ENCODE measurements at places on chromosomes 5 and 9. TPM values are rescaled to one million over a fixed set of nuclear protein-coding genes. Genes with fewer than 3 reads are reported as not detected.

The INSL4 gene
- total RNA-seq: not detected

The SAXO1 gene
- total RNA-seq: not detected

The TAF11L5 gene
- total RNA-seq: not detected

The FOXD4L6 gene
- not detected for total RNA-seq

The CDKN2B-AS1 gene
- not detected for total RNA-seq

The DIPK1B gene
- total RNA-seq: 6.6 TPM

The PRKAA1 gene
- 52.6 TPM for total RNA-seq

The SPINK4 gene
- not detected for total RNA-seq

The GMCL2 gene
- not detected for total RNA-seq

The WNT8A gene
- total RNA-seq: not detected

The SPACA9 gene
- total RNA-seq: 1.4 TPM

The MED27 gene
- 65.6 TPM for total RNA-seq

The AGXT2 gene
- total RNA-seq: not detected

The PCDHB10 gene
- 0.71 TPM for total RNA-seq

The WDR38 gene
- total RNA-seq: not detected

The IFNK gene
- total RNA-seq: not detected

GRCh38 chr9:84710701-84711397, 41.3 kb downstream of the NTRK2 start:
- no peak for DNase-seq

- no peak for DNase-seq
These were observed 1567.2 kb upstream of the WWC1 start for GRCh38 chr5:166724284-166724683.

DNA sequence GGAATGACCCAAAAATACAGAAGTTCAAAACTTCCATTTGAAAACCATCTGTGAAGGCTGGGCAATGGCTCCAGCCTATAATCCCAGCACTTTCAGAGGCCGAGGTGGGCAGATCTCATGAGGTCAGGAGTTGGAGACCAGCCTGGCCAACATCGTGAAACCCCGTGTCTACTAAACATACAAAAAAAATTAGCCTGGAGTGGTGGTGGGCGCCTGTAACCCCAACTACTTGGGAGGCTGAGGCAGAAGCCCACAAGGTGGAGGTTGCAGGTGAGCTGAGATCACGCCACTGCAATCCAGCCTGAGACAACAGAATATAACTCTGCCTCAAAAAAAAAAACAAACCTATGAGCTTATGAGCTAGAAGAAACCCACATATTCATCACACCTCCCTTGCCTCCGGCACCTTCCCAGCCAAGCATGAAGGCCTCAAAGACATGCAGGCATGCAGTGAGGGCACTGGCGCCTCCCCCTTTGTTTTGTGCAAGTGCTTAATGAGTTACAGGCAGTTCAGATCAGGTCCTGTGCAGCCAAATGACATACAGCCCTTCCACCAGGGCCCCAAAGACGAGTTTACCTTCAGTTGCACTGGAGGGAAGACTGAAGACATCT, 9.9 kb downstream of the HNRNPH1 start:
- DNase-seq: no peak

GRCh38 chr5:170495825-170496661, 7.8 kb upstream of the KCNIP1 start:
- DNase-seq: no peak

DNA sequence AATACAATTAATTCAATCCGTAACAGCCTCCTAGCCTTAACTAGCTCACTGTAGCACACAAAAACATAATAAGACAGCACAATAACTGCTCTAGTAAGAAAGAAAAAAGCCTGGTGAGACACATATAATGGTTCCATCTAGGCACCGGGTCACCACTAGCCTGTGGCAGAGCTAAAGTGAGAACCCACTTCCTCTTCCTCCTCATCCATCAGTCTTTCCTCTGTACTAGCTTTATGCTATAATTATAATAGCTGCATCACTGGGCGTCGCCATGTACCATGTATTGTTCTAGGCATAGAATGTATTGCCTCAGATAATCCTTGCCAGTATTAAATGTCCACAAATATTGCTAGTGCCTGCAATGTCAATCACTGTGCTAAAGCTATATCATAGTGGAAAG, 23.1 kb downstream of the ADRB2 start:
- DNase-seq: no peak

DNA sequence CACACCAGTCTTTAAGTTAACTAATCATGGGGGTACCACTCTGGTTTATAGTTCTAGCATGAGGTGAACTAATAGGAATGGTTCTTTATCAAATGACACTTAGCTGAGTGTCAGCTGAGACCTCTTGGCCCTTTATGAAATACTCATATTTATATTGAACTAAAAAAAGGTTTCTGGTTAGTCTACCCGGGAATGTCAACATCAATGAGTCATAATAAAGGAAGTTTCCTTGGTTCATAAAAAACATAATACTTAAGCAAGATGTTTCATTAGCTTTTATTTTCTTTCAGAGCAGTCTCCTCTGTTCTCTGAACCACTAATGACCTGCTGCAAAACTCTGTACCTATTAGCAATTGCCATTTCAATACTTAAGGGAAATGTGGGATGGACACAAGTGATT, 13.7 kb downstream of the DAB2 start:
- DNase-seq: no peak

DNA sequence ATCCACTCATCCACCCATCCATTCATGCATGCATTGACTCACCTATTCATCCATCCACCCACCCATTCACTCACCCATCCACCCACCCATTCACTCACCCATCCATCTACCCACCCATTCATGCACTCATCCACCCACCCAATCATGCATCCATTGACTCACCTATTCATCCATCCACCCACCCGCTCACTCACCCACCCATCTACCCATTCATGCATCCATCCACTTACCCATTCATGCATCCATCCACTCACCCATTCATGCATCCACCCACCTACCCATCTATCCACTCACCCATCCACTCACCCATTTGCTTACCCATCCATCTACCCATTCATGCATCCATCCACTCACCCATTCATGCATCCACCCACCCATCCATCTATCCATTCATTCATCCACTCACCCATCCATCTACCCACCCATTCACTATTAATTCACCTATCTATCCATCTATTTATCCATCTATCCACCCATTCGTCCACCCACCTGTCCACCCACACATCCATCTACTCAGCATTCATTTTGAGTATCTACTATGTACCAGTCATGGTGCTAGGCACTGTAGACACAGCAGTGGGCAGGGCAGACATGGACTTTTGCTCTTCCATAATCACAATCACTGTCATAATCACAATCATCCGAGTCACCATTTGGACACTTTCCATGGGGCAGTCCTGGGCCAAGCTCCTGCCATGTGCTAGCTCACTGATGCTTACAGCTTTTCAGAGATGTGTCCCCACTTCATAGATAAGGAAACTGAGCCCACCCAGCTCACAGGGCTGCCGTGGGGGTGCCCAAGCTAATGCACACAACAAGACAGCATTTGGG, 34.4 kb downstream of the HMCN2 start:
- DNase-seq: no peak

- peak; percentile 86 for DNase-seq
These were observed 12.8 kb downstream of the OR1J1 start for GRCh38 chr9:122464633-122465567.

- no peak for DNase-seq
These were observed 64.9 kb upstream of the CPEB4 start for GRCh38 chr5:173823274-173823644.

- DNase-seq: no peak
These were observed 933 bp downstream of the LECT2 start for GRCh38 chr5:135953850-135954249.

DNA sequence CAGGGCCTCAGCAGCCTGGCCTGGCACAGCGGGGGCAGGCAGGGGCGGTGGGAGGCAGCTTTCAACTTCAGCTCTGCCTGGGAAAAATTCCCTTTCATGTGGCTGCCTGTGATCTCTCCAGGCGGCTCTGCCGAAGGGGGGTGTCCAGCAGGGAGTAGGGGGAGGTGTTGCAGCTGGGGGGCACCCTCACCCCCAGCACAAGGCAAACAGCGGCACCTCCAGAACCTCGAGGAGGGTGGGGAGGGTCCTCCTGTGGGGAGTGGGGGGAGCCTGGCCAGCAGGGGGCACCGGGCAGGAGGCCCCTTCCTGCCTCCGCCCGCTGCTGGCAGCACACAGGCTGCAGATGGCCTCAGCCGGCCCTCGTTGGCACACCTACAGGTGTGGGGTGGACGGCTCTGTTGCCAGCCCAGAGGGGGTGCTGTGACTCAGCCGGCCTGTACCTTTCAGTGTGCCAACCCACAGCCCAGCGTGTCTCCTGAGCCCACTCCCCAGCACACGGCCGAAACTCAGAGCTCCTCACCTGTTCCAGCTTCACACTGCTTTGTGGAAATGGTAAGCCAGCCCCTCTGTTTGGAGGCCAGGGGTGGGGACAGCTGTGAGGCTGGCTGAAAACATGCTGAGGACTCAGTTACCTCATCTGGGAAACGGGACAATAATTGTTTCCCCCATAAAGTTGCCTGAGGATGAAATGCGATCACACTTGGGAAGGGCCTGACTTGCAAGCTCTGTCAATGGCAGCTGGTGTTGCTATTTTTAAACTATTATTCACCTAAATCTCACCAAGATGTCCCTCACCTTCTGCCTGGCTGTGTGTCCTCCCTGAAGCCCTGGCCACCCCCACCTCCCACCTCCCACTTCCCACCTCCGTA, 37.0 kb downstream of the CXXC5 start:
- DNase-seq: peak; percentile 65

DNA sequence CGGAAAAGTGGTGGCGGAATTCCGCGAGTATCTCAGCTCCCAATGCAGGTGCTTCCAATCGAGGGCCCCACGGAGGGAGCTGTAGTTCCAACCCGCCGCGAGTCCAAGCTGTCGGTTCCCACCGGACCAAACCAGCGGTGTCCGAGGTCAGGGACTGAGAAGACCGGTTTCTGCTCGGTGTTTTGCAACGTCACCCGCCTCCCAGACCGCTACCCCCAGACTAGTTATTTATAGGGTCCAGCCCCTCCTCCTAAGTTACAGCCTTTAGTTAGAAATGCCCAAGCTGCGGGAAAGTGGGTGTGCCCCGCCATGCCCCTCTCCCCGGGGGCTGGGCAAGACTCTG, 677 bp upstream of the MYORG start:
- DNase-seq: no peak

DNA sequence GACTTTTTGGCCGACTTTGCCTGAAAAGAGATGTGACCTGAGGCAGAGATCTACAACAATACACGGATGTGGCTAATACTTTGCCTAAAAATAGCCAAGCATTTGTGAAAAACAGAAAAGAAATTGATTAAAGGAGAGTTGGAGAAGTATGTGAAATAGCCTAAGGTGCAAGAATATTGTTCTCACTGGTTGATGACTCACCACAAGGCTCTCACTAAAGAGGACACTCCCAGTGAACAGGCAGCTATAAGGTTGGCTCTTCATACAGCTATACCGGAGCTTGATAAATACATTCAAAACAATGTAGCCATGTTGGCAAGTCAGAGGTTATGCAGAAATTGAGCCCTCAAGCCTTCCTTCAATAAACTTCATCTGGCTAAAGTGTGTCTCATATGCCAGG, 317.2 kb upstream of the GRAMD2B start:
- DNase-seq: peak; percentile 18

DNA sequence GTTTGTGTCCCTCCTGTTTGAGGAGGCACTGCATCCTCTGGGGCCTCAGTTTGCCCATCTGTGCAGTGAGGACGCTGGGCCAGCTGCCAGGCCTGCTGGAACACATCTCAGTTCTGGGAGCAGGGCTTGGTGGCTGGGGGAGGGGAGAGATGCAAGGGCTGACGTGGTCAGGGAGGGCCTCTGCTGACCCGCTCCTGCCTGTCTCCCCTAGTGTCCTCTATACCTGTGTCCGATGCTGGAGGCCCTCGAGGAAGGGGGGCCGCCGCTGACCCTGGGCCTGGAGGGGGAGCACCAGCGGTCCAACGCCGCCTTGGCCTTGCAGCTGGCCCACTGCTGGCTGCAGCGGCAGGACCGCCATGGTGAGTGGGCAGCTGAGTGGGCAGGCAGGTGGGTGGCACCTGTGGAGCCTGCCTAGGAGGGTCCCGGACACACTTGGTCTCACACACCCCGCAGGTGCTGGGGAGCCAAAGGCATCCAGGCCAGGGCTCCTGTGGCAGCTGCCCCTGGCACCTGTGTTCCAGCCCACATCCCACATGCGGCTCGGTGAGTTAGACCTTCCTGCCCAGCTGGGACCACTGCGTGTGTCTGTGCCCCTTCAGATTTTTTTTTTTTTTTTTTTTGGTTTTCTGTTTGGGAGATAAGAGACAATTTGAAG, 5.8 kb downstream of the FPGS start:
- DNase-seq: no peak

GRCh38 chr5:15500325-15501001, 483 bp downstream of the FBXL7 start:
- DNase-seq: peak; percentile 62

- DNase-seq: no peak
These were observed 138.5 kb downstream of the MPDZ start for GRCh38 chr9:13140843-13141592.

- DNase-seq: no peak
These were observed 136.1 kb upstream of the ANKH start for GRCh38 chr5:15007646-15008045.

GRCh38 chr9:8160787-8161186, 361.2 kb upstream of the DMAC1 start:
- no peak for DNase-seq

GRCh38 chr5:15521381-15522186, 21.6 kb downstream of the FBXL7 start:
- no peak for DNase-seq

- peak; percentile 50 for DNase-seq
These were observed 75.1 kb downstream of the PTTG1 start for GRCh38 chr5:160496784-160497183.

GRCh38 chr5:19880458-19880857, 107.5 kb downstream of the CDH18 start:
- no peak for DNase-seq

- DNase-seq: no peak
These were observed 20.1 kb downstream of the HK3 start for GRCh38 chr5:176878906-176879662.

- peak; percentile 73 for DNase-seq
These were observed 20.3 kb downstream of the AK8 start for GRCh38 chr9:132857616-132858342.

- DNase-seq: no peak
These were observed 465.9 kb downstream of the CDH9 start for GRCh38 chr5:26572480-26572879.

- DNase-seq: no peak
These were observed 45.5 kb downstream of the SH3RF2 start for GRCh38 chr5:145981589-145982571.

DNA sequence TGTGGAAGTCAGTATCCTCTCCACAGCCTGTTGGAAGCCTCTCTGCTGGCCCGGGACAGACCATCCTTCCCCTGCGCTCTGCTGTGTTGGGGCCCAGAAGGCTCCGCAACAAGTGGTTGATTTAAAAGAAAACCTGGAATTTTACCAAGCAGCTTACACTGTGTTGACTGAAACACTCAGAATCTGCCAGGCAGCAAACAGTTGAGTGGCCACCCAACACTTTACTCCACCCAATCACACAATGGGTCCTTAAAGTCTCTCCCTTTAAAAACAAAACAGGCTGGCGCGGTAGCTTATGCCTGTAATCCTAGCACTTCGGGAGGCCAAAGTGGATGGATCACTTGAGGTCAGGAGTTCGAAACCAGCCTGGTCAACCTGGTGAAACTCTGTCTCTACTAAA, 28.0 kb upstream of the DMRT3 start:
- DNase-seq: no peak

- peak; percentile 77 for DNase-seq
These were observed 159.7 kb downstream of the TLE1 start for GRCh38 chr9:81529556-81530193.

- peak; percentile 21 for DNase-seq
These were observed 377 bp upstream of the PCDHAC2 start for GRCh38 chr5:140965905-140966292.

GRCh38 chr9:129385211-129385934, 207.3 kb upstream of the IER5L start:
- DNase-seq: no peak

All from Daoy (cell line).